ENCODE measurements at places on chromosomes 3 and 15.

DNA sequence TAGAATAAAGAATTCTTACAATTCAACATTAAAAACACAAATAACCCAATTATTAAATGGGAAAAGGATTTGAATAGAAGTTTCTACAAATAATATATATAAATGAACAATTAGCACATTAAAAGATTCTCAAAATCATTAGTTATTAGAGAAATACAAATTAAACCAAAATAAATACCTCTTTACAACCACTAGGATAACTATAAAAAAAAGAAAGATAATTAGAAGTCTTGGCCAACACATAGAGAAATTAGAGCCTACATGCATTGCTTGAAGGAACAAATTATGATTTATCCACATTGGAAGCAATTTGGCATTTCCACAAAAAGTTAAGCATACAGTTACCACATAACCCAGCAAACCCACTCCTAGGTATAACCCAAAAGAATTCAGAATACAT is 502.3 kb upstream of the UBE2E2 start:
- DNase-seq: no peak

DNA sequence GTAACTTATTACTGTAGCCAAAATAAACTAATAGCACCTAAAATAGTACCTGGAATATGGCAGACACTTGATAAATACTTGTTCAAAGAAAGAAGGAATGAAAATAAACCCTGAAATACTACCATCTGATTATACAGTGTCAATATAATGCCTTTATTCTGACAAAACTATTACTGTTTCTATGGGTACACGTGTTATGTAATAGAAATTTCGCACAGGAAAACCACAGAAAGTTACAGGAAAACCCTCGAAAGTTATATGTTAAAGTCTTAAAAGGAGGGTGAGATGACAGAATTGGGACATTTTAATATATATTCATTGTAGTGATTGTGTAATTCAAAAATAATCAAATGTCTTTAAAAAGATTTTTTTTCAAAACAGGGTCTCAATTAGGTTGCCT is 28.8 kb downstream of the ETFA start:
- DNase-seq: no peak

- DNase-seq: no peak
Measured at GRCh38 chr3:135017003-135017893, 222.2 kb downstream of the EPHB1 start.

DNA sequence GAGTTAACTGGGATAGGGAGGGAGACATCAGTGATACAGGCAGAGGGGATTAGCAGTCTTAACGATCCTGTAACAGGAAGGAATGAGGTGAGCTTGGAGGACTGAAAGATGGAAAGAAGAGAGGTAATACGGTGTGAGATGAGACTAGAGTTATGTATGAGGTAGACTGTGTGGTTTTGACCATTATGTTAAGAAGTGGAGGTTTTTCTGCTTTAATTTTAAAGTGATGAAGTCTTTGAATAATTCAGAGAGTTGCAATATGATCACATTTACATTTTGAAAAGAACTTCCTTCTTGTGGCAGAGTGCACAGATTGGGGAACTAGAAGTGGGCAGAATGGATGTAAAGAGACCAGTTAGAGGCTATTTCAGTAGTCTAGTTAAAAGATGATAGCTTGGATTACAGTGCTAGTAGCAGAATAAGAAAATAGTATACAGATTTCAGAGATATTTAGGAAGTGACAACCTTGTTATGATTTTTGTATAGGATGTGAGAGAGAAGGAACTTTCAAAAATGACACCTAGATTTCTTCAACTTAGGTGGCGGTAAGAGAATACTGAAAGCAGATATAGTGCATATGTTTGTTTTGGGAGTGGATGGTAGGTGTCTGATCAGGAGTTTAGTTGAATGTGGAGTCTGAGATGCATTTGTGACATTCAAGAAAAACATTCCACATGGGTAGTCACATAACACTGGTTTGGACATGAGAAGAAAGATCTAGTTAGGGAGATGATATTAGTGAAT is 40.5 kb downstream of the STT3B start:
- DNase-seq: no peak

GRCh38 chr15:36557364-36557763 is 22.1 kb upstream of the CDIN1 start:
- DNase-seq: no peak

DNA sequence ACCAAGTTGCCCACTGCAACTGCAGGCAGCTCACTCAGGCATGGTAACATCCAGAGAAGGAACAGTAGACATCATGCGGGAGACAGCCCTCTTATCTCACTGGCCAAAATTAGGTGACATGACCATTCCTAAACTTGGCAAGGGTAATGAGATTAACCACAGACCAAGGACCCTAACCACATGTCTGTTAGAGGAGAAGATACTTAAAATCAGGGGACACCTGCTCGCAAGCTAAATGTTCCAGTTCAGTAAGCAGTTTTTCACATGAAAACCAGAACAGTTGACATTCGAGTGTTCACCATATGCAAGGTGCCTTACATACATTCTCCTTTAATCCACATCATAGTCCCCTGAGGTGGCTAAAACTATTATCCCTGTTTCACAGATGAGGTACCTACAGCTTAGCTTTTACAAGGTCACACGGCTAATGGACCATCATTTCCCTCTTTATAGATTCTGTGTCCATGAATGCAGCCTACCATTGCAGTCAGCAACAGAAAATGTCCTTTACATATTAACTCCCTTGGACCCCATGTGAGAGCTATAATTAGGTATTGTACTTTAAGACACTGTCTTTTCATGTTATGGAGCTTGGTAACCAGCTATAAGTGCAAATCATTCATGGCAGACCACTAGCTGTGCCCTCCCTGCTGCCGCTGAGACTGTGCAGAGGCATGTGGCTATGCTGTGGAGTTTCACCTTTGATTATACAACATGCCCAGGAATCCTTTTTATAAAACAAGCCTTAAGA is 154.1 kb downstream of the LIPC start:
- no peak for DNase-seq

DNA sequence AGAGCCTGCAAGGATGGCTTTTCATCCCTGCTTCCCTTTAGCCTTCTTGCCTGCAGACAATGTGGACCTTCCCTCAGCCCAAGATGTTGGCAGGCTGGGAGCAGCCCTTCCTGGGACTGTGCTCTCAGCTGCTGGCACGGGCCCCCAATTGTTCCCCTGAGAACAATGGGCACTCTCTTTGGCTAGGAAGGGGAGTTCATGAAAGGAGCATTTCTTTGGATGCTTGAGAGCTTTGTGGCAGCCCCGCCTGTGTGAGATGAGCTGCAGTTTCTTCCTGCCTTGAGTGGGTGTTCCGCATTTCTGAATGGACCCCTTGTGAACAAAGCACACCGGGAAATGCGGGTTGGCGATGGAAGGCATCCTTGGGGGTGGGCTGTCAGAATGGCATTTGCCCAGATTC is 35.0 kb upstream of the BSN start:
- DNase-seq: no peak

DNA sequence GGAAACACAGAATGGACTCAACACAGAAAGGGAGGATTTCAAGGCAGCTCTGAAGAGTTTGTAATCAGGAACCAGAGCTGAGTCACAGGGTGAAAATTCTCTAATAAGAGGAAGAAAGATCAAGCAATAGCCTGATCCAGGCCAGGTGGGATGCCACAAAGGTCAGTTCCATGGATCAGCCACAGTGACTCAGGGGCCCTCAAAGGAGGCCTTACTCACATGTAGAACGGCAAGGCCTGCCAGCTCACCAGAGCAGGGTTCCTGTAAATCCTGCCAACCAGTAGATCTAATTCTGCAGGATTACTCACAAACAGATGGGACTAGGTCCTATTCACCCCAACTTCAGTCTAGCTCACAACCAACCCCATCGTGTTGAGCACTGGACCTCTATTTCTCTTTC is 78.3 kb upstream of the PPP2R3A start:
- no peak for DNase-seq

GRCh38 chr3:171446801-171447578 is 13.2 kb downstream of the TNIK start:
- DNase-seq: no peak

GRCh38 chr3:18890449-18890848 is 257.9 kb upstream of the KCNH8 start:
- DNase-seq: no peak

DNA sequence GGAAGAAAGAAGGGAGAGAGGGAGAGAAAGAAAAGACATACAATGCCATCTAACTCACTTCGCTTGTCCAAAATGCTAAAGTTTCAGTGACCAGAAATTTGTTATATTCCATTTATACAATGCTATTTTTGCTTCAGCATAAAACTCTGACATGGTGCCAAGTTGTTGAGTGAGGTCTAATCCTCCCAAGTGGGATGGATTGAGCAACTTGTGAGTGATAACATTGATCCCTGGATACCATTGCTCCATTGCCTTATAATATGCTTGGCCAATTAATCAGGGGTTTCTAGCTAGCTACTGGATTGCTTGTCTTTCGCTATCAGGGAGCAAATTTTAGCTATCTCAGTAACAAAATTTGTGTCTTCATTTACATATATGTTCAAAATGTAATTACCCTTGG is 615.6 kb upstream of the DPPA4 start:
- no peak for DNase-seq

GRCh38 chr3:160210799-160211221 is 14.4 kb upstream of the C3orf80 start:
- DNase-seq: no peak

GRCh38 chr3:48660800-48661400 is 1.8 kb downstream of the CELSR3 start:
- DNase-seq: no peak

DNA sequence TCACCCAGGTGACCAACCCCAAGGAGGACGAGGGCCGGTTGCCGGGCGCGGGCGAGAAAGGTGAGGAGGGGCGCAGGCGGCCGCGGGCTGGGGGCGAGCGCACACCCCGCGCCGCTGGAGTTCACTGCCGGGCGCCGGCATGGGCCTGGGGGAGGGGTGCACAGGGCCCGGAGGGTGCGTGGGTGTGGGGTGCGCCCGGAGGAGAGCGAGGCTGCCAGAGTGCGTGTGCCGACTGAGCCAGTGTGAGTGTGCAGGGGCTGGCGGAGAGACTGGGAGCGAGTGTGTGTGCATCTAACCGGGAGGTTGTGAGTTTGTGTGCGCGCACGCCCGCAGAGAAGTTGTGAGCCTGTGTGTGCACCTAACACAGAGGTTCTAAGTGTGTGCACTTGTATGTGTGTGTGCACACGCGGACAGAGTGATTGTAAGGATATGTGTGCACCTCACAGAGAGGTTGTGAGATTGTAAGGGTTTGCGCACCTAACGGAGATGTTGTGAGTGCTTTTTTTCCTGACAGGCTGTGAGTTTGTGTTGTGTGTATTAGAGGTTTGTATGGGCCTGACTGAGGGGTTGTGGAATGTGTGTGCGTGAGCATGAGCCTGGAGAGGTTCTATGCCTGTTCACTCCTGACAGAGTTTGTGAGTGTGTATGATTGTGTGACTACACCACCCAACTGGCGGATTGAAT is 681 bp downstream of the CTDSPL start:
- DNase-seq: no peak

DNA sequence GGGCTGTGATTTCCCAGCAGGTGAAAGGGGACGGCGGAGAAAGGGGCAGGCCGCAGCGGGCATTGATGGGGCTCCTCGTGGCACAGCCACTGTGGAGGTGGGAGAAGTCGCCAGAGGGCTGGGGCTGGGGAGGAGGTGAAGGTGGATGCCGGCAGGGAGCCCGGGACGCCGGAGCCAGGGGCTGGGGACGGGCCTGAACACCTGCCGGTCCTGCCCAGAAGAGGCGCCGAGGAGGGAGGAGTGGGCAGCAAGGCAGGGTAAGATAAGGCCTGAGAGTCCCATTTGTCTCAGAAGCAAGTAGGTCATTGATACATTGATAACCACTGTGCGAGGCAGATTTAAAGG is 571 bp upstream of the RARRES1 start:
- no peak for DNase-seq

DNA sequence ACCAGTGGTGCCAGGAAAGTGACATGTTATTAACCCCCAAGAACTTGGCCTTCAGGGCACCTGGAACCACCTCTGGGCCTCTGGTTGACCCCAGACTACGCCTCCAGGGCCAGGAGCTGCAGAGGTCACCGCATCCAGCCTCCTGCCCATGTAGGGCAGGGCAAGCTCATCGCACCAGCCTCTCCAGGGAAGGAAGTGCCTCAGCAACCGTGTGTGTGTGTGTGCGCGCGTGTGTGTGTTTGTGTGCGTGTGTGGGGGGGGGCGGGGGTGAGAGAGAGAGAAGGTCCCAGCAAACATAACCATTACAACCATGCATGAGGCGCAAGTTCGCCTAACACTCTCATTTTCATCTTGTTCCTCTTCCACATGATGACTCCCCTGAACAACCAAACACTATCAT is 31.8 kb downstream of the RAB6B start:
- no peak for DNase-seq

- no peak for DNase-seq
Measured at GRCh38 chr15:101310508-101310907, 15.5 kb upstream of the SNRPA1 start.

GRCh38 chr15:69337138-69337537 is 38.4 kb downstream of the PAQR5 start:
- DNase-seq: no peak

DNA sequence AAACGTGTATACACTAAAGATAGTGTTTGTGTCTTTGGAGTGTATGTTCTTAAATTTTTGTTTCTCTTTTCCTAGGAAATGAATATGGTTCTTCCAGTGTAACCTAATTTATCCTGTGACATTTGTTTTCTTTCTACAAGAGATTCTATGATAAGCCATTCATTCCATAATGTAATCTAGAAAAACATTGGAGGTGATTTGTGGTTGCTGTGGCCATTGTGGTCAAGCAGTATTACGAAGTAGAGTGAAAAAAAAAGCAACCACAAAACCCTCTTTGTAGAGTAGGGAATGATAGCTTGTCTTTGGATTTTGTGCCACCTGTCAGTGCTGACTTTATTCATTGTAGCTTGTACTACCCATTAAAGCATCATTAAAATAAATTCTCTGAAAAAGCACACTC is 1209.6 kb downstream of the ZPLD1 start:
- DNase-seq: no peak

GRCh38 chr15:26148156-26148860 is 285.2 kb upstream of the ATP10A start:
- no peak for DNase-seq

GRCh38 chr15:94701281-94701985 is 470.1 kb downstream of the MCTP2 start:
- DNase-seq: no peak

DNA sequence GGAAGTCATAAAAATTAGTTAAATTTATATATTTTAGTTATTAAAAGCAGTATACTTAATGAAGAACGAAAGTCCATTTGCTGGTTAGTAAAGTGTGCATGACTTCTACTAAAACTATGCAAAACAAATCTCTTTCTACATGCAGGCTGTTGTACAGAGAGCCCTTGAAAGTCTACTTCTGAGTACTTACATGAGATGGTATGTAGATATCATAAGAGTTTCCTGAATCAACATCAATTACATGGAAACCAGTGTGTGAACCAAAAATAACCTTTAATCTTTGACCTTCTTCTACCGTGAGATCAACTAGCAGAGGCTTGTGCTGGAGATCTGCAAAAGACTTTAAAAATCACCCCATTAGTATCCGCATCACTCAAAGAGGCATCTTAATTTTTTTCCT is 42.1 kb upstream of the SLC2A2 start:
- DNase-seq: no peak

DNA sequence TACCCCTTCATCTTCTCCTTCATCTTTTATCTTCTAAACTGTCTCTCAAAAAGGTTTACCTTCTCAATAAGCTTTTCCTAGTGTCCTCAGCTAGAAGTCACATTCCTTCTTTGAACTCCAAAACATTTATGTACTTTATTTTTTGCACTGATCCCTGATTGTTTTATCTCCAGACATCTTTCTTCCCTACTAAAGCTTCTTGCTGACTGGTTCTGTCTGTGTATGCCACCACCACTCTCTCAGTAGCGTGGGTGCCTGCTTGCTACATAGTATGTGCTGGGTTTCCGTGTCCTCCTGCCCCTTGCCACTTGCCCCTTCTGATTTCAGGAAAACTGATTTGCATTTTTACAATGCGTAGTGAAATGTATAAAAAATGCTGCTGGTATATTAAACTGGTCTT is 24.0 kb downstream of the GTF2E1 start:
- no peak for DNase-seq
